ENCODE measurements at places on chromosomes 5 and 9.

DNA sequence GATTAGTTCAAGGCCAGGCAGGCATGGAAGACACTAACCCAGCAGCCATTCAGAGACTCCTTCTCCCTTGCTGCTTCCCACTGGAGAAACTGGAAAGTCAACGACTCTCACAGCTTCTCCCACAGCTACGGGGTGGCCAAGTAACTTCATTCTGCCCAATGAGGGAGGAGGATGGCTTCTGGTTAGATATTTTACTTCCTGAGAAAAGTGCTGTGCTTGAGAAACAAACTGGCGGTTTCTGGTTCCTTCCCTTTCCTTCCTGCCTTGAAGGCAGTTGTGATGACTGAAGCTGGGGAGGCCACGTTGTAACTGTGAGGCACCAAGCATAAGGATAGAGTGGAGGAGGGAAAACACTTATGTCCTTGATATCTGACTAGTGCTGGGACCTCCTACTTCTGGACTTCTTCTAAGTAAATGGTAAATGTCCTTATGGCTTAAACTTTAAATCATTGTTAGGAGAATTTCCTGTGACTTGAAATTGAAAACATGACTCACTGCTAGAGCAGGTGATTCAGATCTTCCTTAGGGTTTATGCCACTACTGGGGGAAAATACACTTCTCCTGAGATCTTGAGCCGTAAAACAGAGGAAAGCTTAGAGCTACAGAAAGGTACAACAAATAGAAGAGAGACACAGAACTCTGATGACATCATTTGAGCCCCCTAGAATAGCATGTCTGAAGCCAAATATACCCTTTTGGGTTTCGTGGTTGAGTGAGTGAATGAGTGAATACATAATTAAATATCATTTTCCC lies 3.1 kb upstream of the GNPDA1 start:
- no peak for DNase-seq

- DNase-seq = no peak
Measured at GRCh38 chr5:59346514-59346913, 547.0 kb downstream of the PDE4D start.

DNA sequence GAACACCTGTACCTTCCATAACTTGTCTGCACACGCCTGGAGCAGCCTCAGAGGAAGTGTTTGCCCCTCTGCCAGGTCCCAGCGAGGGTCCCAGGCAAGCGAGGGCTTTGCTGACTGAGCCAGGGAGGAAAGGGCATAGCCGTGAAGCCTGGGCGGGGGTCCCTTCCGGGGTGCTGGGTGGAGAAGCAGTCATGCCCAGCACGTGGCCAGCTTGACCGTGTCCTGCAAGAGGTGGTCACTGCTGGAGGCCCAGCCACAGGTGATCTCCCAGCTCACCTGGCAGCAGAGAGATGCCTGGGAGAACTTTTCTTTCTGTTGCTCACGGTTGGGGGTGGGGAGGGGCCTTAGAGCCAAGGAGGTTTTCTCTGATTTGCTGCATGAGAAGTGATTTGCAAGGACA lies 195.3 kb downstream of the CACNA1B start:
- no peak for DNase-seq

DNA sequence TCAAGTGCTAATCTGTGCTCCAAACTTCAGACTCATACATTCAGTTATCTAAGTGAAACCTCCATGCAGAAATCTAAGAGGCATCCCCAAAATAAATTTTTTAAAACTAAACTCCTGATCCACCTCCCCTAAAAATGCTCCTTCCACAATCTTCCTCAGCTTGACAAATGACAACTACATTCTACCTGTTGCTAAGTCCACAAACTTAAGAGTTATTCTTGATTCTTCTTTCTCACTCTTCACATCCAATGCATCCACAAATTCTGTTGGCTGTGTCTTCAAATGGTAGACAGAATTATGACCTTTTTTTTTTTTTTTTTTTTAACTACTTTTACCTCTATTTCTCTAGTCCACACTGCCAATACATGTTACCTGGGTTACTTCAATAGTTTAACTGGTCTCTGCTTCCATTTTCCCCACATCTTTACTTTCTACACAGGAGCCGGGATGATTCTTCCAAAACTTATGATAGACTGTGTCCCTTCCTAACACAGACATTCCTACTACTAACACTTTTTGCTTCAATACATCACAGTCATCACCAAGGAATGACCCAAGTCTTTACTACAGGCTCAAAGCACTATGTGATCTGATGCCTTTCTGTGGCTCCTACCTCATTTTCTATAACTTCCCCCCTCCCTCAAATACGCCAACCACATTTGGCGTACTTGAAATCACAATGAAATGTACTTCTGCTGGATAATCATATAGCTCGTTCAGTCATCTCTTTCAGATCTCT lies 143.6 kb downstream of the PDE4D start:
- DNase-seq = no peak

DNA sequence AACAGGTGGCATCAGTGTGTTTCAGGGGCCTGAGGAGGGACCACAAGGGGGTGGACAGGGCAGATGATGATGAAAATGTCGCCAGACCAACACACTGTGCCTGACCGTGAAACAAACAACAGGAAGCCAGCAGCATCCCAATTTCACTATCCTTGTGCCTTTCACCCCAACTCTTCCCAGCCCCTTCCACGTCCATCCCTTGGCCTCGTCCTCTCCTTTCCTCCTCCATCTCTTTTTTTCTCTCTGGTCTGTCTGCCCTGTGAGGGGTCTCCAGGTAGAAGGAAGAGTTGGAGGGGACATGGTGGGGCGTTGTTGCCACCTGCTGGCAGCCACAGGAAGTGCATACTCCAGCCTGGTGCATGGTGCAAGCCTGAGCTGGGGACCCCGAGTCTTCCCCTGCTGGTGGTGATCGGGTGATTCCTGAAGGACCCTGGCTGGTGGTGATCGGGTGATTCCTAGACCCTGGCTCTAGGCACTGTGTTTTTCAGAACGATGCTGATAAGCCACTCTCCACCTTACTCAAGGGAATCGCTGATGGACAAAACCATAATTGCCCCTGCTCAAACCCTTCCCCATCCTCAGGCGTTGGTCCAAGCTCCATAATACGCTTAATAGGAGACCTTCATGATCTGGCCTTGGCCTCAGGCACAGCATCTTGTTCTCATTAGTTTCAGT lies 21.7 kb upstream of the NSD1 start:
- peak; percentile 40 for DNase-seq

DNA sequence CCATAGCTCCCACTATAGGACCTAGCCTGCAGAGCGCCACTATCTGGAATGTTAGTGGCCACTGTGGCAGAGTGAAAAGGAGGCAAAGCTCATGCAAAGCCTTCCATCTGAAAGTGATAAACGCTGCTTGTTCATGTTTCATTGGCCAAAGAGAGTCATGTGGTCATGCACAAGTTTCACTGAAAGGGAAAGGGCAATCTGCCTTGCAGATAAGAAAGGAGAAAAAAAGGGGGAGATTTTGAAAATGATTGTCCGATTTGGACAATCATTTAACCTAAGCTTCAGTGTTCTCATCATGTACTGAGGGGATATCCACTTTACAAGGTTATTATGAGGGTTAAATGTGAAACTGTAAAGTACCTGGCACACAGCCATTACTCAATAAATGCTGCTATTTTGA lies 9.0 kb upstream of the MOB3B start:
- no peak for DNase-seq

DNA sequence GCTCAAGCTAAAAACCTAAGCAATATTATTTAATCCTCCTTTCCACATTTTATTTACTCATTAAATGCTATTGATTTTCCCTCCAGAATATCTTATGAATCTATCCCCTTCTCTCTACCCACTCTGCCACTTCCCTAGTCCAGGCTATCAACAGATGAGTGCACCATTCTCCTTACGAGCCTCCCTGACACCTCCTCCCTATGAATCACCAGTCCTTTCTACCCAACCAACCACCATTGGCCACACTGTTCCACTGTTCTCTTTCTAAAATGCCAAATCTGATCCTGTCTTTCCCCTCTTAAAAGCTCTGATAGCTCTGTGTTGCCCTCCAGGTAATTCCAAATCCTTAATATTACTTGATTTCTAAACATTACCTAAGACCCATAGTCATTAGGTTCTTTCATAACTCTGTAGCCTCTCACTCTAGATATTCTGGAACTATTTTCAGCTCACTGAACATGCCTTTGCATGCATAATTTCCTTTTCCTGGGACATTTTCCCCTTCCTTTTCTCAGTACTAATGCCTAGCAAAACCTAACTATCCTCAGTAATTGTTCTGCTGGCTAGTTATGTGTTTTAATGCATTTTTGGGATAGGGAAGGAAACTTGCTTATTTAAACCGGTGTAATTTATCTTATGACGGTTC lies 126.3 kb downstream of the UNC13B start:
- DNase-seq = no peak

DNA sequence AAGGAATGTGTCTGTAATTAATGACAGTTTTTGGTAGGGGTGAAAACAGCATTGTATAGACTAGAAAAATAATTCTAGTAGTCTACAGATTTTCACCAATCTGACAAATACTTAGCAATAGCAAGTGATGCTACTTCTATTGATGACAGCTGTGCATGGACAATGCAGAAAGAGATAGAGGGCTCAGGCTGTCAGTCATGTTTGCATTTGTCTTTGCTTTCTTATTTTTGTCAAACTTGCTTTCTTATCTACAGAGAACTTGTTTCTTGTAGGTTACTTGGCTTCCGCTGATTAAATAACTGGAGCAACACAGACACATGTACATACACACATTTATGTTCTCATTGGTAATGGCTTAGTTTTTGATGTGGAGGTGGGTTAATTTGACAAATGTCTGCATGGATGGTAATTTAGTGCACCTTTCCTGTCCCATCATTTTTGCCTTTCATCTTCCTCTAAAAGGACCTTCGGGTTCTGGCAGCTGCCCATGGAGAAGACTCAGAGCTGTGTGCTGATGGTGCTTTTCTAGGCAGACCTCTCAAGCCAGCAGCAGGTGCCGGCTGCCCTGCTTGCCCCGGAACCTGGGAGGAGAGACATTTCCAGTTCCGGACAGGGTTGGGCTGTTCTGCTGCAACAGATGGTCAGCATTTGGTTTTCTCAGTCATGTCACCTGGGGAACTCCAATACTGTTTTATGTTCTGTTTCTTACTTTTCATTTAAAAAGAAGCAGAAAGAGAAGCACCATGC lies 28.8 kb downstream of the CAMK4 start:
- DNase-seq = no peak

DNA sequence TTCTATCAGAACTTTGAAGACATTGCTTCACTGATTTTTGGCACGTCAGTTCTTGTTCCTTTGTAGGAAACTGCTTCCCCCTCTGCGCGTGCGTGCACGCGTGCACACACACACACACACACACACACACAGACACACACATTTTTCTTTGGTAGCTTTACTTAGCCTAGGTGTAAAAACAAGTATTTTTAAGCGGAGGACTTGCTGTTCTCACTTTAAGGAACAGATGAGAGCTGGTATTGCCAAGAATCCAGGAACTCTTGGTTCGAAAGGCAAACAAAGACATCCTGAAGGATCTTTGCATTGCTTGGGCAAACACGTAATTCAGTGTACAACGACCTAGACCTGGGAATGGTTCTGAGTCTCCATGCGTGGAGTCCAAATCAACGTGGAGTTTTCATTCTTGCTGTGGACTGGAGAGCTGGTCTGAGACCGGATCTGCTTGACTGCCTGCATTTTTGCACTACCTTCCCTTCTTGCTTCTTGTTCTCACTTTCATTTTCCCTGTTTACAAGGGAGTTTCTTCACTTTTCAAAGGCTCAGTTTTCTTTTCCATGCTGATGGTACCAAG lies 8.2 kb downstream of the TMEM268 start:
- DNase-seq = no peak

- no peak for DNase-seq
Measured at GRCh38 chr5:112762113-112762810, 24.6 kb downstream of the APC start.

DNA sequence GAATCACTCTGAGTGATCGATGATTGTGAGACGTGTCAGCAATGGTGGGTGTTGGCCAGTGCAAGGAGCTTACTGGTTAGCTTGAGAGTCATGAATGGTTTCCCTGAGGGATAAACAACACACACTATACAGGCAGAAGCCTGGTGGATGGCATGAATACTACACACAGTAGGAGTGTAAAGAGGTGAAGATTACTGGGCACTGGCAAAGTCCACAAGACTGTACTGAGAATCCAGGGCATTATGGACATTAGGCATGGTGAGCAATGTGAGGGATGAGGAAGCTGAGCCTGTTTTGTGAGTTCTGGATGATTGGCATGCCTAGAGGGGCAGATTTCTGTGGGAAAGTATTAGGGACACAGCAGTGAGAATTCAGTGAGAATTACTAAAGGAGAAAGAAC lies 71.3 kb downstream of the KDM4C start:
- DNase-seq = no peak

- no peak for DNase-seq
Measured at GRCh38 chr5:66987126-66987525, 209.5 kb downstream of the CD180 start.

GRCh38 chr5:159762921-159763320 lies 153.4 kb upstream of the ADRA1B start:
- no peak for DNase-seq

- DNase-seq = no peak
Measured at GRCh38 chr9:91117474-91117891, 244.2 kb downstream of the AUH start.

DNA sequence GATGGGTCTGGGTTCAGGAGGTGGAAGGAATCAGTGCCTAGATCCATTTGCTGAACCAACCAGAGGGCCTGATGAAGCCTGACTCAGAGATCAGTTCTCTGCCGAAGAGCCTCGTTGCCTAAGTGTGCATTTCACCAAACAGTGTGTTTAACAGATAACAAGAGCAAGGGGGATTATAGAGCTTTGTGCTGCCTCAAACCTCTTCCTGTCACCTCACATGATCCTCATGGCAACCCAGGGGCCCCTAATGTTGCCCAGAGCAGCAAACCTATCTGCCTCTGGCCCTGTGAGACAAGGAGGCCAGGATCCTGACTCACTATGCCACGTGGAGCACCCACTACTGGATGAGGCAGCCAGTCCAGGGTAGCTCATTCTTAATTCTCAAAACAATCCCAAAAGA lies 66.3 kb upstream of the EPB41L4B start:
- no peak for DNase-seq

DNA sequence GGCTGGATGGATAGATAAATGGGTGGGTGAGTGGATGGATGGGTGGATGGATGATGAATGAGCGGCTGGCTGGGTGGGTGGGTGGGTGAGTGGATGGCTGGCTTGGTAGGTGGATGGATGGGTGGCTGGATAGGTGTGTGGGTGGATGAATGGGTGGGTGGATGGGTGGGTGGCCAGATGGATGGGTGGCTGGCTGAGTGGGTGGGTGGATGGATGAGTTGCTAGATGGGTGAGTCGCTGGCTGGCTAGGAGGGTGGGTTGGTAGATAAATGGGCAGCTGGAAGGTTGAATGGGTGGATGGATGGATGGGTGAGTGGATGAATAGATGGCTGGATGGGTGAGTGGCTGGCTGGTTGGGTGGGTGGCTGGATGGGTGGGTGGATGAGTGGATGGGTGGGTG lies 27.9 kb upstream of the CEP72 start:
- DNase-seq = no peak

- no peak for DNase-seq
Measured at GRCh38 chr9:77291714-77292113, 114.4 kb downstream of the VPS13A start.

Data from activated CD8-positive, alpha-beta memory T cell treated with anti-CD3 and anti-CD28 coated beads for 48 hours (primary cell).